ENCODE measurements at places on chromosomes 2 and 18.

GRCh38 chr18:63708650-63709049 is 5.9 kb downstream of the SERPINB11 start:
- DNase-seq, result no peak

- DNase-seq, result no peak
These were observed 277.8 kb upstream of the SIX2 start for GRCh38 chr2:45287045-45287444.

GRCh38 chr2:167406558-167406957 is 518.3 kb downstream of the XIRP2 start:
- no peak for DNase-seq

DNA sequence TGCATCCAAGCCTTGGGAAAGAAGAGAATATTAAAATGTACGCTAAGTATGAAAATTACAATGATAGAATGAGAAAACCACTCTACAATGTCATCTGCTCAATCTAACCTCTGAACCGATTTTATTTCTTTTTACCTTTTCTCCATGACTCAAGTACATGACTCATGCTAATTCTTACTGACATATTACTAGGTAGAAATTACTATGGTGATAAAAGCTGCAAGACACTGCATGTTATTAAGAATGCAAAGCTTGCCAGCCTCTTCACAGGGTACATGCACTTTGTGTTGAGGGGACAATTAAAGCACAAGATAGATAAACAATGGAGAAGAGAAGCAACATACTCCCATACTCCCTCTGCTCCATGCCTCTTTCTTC is 20.7 kb downstream of the SFT2D3 start:
- no peak for DNase-seq

- DNase-seq, result no peak
These were observed 573 bp downstream of the STAM2 start for GRCh38 chr2:152175012-152175367.

GRCh38 chr2:203804764-203805485 is 62.6 kb upstream of the CTLA4 start:
- no peak for DNase-seq

- peak; percentile 36 for DNase-seq
These were observed 27.7 kb upstream of the MAPRE3 start for GRCh38 chr2:26942543-26943295.

DNA sequence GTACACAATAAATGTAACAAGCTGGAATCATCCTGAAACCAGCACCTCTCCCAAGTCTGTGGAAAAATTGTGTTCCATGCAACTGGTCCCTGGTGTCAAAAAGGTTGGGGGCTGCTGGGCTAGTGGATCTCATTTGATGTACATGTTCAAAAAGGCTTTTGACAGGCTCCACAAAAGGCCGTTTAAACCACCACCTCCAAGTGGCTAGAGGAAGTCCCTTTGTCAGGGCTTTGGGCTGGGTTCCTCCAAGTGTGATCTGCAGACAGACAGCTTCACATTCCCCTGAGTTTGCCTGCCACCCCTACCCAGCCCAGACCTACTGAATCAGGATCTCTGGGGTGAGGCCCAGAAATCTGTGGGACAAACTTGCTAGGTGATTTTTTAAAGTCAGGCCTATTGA is 84.7 kb downstream of the TGFA start:
- no peak for DNase-seq

GRCh38 chr2:215423234-215423633 is 12.6 kb downstream of the FN1 start:
- no peak for DNase-seq

- DNase-seq, result no peak
These were observed 106.0 kb downstream of the COPS8 start for GRCh38 chr2:237191714-237192081.

DNA sequence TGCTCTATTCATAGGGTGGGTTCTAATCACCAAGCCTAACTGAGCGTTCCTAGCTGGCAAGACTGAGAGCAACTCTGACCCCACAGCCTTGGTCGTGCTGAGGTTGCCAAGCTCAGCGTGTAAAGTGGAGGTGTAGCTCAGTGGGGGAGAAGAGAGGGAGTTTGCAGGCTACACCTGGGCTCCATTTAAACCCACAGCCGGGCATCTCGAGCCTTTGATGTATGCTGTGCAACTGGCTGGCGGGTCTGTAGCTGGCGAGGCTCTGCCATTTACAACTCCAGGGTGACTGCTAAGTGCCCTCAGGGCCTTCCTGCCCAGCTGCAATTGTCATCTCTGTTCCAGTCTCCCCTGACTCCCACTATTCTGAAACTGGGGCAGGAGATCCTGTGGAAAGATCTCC is 20.0 kb upstream of the CHRNA1 start:
- no peak for DNase-seq

- no peak for DNase-seq
These were observed 70.7 kb downstream of the EDAR start for GRCh38 chr2:108918156-108918874.

DNA sequence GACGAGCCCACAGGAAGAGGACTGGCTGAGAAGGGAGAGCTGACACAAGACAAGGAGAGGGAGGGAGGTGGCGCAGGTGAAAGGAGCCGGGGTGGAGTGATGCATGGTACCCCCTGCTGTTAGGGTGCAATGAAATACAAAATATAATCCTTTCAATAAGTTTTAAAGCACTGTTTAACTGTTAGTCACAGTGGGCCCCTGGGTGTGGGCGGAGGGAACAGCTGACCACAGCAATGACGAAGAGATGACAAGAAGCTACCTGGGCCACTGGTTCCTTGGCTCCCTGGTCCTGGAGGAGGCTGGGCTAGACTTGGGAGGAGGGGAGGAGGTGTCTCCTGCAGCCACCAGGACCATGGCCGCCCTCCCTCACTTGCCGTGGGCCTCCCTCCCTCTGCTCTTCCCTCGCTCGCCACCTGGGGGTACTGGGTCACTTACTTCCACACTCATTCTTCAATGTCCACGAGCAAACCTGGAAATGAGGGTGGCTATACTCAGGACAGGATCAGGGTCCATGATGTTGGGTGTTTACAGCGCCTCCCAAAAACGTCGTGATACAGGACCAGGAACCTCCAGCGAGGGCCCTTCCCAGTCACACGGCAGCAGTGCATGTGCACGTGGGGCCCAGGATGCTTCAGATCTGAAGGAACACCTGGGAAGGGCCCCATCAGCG is 196.1 kb downstream of the ANKRD30B start:
- DNase-seq, result no peak

DNA sequence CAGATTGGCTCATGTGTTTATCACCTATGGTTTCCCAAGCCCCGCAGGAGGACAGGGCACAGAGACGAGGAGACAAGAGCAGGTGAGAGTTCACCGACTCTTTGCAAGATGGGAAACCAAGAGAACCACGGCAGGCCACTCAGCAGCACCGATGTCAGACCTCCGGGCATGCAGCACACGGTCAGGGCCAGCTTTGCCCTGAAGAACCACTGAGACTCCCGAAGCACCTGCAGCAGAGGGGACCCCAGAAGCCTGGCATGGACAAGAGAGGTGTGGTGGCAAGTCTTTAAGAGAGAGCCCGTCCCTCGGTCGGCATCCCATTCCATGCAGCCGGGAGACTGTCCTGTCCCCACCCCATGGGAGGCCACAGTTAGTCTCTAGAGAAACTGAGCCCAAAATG is 36.6 kb upstream of the TAF1B start:
- DNase-seq, result no peak

DNA sequence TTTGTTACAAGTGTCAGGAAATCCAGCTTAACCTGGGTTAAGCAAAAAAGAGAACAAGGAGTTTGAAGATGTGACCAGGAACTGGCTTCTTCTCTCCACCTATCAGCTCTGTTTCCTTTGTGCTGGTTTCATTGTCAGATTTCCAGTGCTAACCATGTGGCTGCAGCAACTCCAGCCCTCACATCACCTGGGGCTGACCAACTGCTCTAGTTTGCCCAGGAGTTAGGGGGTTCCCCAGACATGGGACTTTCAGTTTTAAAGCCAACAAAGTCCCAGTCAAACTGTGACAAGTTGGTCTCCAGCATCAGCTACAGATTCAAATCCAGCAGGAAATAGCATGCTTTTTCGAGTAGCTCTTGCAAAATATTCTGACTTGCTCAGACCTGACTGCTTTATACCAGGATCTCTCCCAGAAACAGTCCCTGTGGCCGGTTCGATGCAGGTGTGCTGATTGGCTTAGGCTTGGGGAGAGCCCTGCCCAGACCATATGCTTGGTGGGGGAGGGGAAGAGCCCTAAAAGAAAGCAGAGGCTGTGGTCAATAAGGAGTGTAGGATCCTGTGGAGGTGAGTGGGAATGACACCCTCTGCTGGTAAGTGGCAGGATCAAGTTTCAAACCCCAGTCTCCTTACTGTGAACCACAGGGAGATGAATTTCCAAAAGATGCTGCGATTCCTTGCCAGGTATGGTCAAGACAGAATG is 49.5 kb downstream of the KCNE4 start:
- no peak for DNase-seq

- no peak for DNase-seq
These were observed 65.6 kb downstream of the RAPH1 start for GRCh38 chr2:203469546-203469945.

DNA sequence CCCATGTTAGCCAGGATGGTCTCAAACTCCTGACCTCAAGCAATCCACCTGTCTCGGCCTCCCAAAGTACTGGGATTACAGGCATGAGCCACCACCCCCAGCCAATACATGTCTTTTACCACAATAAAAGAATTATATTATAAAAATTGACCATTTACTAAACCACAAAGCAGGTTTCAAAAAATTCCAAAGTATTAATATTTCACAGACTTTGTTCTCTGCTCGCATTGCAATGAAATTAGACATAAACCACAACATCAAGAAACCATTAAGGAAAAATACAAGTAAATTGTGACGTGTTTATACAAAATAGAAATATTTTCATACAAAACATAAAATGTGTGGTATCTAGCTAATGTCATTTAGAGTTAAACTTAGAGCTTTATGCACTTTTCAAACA is 13.4 kb upstream of the MAPRE3 start:
- no peak for DNase-seq

GRCh38 chr2:26757873-26758789 is 6.0 kb upstream of the SLC35F6 start:
- no peak for DNase-seq

- DNase-seq, result no peak
These were observed 119.1 kb upstream of the TRIB2 start for GRCh38 chr2:12597610-12598009.

- no peak for DNase-seq
These were observed 45.4 kb downstream of the RASGRP3 start for GRCh38 chr2:33521791-33522281.

- DNase-seq, result no peak
These were observed 182.9 kb downstream of the DYM start for GRCh38 chr18:49277395-49278036.
